Activated naive CD4-positive, alpha-beta T cell treated with anti-CD3 and anti-CD28 coated beads for 36 hours (primary cell): ENCODE measurements at places on chromosomes 11 and 22. TPM values are rescaled to one million over a fixed set of nuclear protein-coding genes. Genes with fewer than 3 reads are reported as not detected.

DNA sequence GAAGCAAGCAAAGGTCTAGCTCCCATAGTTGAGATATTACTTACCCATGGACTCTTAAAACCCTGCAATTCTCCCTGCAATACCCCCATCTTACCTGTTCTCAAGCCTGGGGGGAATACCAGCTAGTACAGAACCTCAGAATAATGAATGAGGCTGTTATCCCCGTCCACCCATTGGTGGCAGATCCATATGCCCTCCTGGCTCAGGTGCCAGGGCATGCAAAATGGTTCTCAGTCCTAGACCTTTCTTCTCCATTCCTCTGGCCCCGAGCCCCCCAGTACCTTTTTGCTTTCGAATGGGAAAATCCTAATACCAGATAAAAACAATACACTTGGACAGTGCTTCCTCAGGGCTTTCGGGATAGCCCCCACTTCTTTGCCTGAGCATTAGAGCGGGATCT is 86.4 kb downstream of the PIWIL4 start:
- no peaks in the 10 kb centered on the region for H3K4me1 ChIP-seq
- H3K27ac ChIP-seq, result no peak overlapping the region
- no peak for DNase-seq

- no peak for DNase-seq
- H3K4me1 ChIP-seq, result peaks cover 18% of the 10 kb centered on the region
- no peak overlapping the region for H3K4me3 ChIP-seq
These were observed 13.9 kb downstream of the MGAT3 start for GRCh38 chr22:39470451-39471291.

GRCh38 chr11:33437529-33437928 is 180.3 kb downstream of the HIPK3 start:
- no peak for DNase-seq
- peaks cover 2% of the 10 kb centered on the region for H3K27me3 ChIP-seq
- H3K27ac ChIP-seq, result no peak overlapping the region
- no peak overlapping the region for H3K4me3 ChIP-seq

GRCh38 chr11:74380746-74381439 is 17.3 kb downstream of the PGM2L1 start:
- no peaks in the 10 kb centered on the region for H3K27me3 ChIP-seq
- H3K4me3 ChIP-seq, result no peak overlapping the region
- no peak overlapping the region for H3K27ac ChIP-seq
- no peak for DNase-seq

- DNase-seq, result no peak
- H3K27ac ChIP-seq, result no peak overlapping the region
- no peaks in the 10 kb centered on the region for H3K4me1 ChIP-seq
- H3K27me3 ChIP-seq, result peaks cover 9% of the 10 kb centered on the region
- H3K4me3 ChIP-seq, result no peak overlapping the region
- H3K36me3 ChIP-seq, result no peaks in the 10 kb centered on the region
These were observed 63.8 kb downstream of the SHISAL1 start for GRCh38 chr22:44248926-44249325.

The MOV10L1 gene
- total RNA-seq, result not detected

- H3K36me3 ChIP-seq, result no peaks in the 10 kb centered on the region
- H3K4me3 ChIP-seq, result peak within 1 kb of the TSS; percentile 84
- peaks cover 27% of the 10 kb centered on the region for H3K27me3 ChIP-seq
- peaks cover 10% of the 10 kb centered on the region for H3K4me1 ChIP-seq
- DNase-seq, result peak; percentile 63
- H3K27ac ChIP-seq, result no peak within 1 kb of the TSS
These were observed at the start of gene MICAL3 for GRCh38 chr22:18024276-18024939. Gene MICAL3 (minus strand): TSS chr22:18024561. CDS start chr22:17906812, 117,749 bp downstream.

The SMIM35 gene
- total RNA-seq, result not detected

The DMC1 gene
- total RNA-seq, result 16.3 TPM

DNA sequence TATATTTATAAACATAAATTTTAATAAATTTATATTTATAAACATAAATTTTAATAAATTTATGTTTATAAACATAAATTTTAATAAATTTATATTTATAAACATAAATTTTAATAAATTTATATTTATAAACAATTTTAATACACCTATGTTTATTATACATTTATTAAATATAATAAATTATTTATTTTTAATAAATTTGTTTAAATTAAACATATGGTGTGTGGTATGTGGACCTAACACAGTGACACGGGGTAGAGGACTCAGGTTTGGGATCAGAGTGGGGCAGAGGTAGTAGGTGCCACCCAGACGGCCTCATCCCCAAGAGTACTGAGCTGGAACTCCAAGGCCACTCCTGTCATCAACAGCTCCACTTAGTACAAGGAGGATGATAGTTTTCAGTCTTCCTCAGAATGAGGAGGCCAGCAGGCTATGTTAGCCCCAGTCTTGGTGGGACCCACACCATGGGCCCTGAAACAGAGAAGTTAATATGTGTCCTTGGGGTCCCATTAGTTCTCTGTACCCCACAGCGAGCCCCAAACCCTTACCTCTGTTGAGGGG is 46.7 kb upstream of the BID start:
- H3K27me3 ChIP-seq, result no peaks in the 10 kb centered on the region
- H3K36me3 ChIP-seq, result no peaks in the 10 kb centered on the region
- DNase-seq, result no peak
- no peak overlapping the region for H3K4me3 ChIP-seq
- no peaks in the 10 kb centered on the region for H3K4me1 ChIP-seq

The CHID1 gene
- 51.8 TPM for total RNA-seq

- no peak for DNase-seq
- no peak overlapping the region for H3K27ac ChIP-seq
- peaks cover 2% of the 10 kb centered on the region for H3K27me3 ChIP-seq
- H3K4me1 ChIP-seq, result peaks cover 4% of the 10 kb centered on the region
- no peaks in the 10 kb centered on the region for H3K36me3 ChIP-seq
- H3K4me3 ChIP-seq, result no peak overlapping the region
These were observed 14.3 kb upstream of the TOLLIP start for GRCh38 chr11:1323774-1324173.

The ZNRD2 gene
- 42.5 TPM for total RNA-seq

DNA sequence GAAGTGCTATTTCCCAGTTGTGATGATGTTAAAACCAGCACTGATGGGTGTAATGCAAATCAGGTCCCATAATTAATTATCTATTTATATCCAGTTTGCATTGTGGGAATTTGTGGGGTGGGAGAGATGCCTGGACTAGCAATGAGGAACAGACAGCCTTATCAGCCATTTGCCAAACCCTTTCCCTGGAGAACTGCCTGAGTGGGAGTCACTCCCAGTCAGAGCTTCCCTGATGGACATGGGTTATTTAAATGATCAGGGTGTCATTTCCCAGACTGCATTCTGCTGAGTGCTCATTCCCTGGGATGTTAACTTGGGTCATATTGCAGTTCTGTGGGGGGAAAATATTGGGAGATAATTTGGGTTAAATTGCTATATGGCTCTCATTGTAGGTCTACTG is 168.5 kb downstream of the NAV2 start:
- no peak overlapping the region for H3K4me3 ChIP-seq
- H3K36me3 ChIP-seq, result no peaks in the 10 kb centered on the region
- H3K27me3 ChIP-seq, result no peaks in the 10 kb centered on the region
- no peak for DNase-seq
- no peaks in the 10 kb centered on the region for H3K4me1 ChIP-seq
- H3K27ac ChIP-seq, result no peak overlapping the region

- H3K27me3 ChIP-seq, result peaks cover 35% of the 10 kb centered on the region
- no peak for DNase-seq
- H3K36me3 ChIP-seq, result no peaks in the 10 kb centered on the region
These were observed 4.5 kb downstream of the CHST1 start for GRCh38 chr11:45660729-45661438.

DNA sequence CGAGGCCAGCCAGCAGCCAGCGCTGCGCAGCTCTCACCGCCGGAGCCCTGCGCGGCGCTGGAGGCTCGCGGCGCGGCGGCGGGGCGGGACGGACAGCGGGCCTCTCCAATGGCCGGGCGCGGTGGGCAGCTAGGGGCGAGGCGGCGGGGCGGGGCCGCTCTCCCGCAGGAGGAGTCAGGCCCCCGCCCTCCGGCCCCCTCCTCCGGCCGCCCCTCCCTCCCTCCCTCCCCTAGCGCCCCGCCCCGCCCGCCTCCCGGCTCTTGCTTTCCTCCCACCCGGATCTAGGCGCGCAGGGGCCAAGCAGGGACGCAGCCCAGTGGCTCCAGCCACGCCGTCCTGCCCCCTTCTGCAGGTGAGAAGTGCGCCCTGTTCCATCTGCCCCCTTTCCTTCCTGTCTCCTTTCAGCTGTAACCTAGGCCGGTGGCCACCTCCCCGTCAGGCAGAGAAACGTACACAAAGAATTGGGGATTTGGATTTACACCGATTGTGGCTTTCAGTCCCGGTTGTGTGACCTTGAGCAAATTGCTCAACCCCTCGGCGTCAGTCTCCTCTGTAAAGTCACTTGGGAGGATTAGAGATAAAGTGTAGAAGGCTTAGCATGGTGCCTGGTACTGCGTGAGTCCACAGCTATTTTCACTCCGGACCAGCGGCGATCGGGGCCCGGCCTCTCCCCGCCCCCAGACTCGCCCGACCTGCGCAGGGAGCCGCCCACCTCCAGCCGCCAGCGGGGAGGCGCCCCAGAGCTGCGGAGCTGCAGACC is at the start of gene FZD4:
FZD4 (minus strand) TSS at position 35 of the 760 bp plus-strand sequence. CDS start 310 bp downstream, outside the sequence.
- H3K27me3 ChIP-seq, result peaks cover 50% of the 10 kb centered on the region
- DNase-seq, result peak; percentile 39
- H3K4me1 ChIP-seq, result peaks cover 10% of the 10 kb centered on the region
- no peak within 1 kb of the TSS for H3K27ac ChIP-seq
- H3K4me3 ChIP-seq, result peak within 1 kb of the TSS; percentile 78
- no peaks in the 10 kb centered on the region for H3K36me3 ChIP-seq

- H3K4me1 ChIP-seq, result no peaks in the 10 kb centered on the region
- H3K4me3 ChIP-seq, result no peak overlapping the region
- no peak for DNase-seq
- H3K36me3 ChIP-seq, result no peaks in the 10 kb centered on the region
These were observed 21.0 kb upstream of the FBLN1 start for GRCh38 chr22:45481661-45482060.

The OR52I1 gene
- not detected for total RNA-seq

DNA sequence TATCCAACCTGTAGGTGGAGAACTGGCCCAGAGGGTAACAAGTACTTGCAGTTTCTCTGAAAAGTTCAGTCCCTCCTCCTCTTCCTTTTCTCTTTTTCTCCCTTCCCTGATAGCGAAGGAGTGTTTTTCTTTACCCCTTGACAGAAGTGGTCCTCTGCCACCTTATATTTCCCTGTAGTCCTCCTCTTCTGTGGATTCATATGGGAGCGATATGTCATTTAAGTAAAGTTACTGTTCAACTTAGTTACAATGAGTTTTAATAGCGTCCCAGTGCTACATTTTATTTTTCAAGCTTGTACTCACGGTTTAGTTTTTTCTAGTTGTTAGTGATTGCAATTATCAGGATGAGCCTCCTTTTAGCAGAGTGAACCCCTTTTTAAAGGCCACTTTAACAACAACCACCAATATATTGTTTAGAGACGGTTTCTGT is 1.4 kb downstream of the PCF11 start:
- H3K36me3 ChIP-seq, result peaks cover 45% of the 10 kb centered on the region
- no peaks in the 10 kb centered on the region for H3K27me3 ChIP-seq
- peaks cover 41% of the 10 kb centered on the region for H3K4me1 ChIP-seq
- no peak for DNase-seq

The P2RX6 gene
- total RNA-seq, result not detected

- DNase-seq, result no peak
- no peak overlapping the region for H3K4me3 ChIP-seq
- H3K4me1 ChIP-seq, result no peaks in the 10 kb centered on the region
- no peaks in the 10 kb centered on the region for H3K36me3 ChIP-seq
These were observed 5.9 kb downstream of the TP53AIP1 start for GRCh38 chr11:128936606-128937251.

- no peaks in the 10 kb centered on the region for H3K36me3 ChIP-seq
- no peak for DNase-seq
- no peak overlapping the region for H3K4me3 ChIP-seq
- H3K4me1 ChIP-seq, result peaks cover 5% of the 10 kb centered on the region
These were observed 12.1 kb upstream of the MOGAT2 start for GRCh38 chr11:75705541-75705940.

The SNX15 gene
- 8.9 TPM for total RNA-seq

DNA sequence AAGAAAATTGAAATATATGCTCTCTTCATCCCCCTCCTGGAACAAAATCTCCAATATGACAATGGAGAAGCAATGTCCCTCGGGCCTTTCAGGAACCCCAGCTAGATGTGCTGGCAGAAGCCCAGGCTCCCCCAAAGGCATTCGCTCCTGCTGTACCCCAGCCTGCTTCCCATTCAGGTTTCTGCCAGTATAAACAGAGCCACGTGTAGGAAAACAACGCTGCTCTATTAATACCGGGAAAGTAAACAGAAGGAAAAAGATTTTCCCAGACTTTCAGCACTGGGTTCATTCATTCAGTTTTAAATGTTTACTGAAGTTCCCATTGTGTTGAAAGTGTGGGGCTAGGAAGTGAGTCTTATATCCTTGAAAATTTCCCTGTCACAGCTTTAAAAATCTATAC is 147.1 kb downstream of the CADM1 start:
- peaks cover 6% of the 10 kb centered on the region for H3K27me3 ChIP-seq
- DNase-seq, result no peak
- H3K36me3 ChIP-seq, result no peaks in the 10 kb centered on the region
- H3K4me3 ChIP-seq, result no peak overlapping the region
- no peak overlapping the region for H3K27ac ChIP-seq
- H3K4me1 ChIP-seq, result no peaks in the 10 kb centered on the region

- peaks cover 18% of the 10 kb centered on the region for H3K36me3 ChIP-seq
- no peak overlapping the region for H3K4me3 ChIP-seq
- no peak for DNase-seq
- no peaks in the 10 kb centered on the region for H3K27me3 ChIP-seq
These were observed 113.6 kb upstream of the MTMR2 start for GRCh38 chr11:96037405-96037949.

The KRTAP5-7 gene
- total RNA-seq, result not detected

DNA sequence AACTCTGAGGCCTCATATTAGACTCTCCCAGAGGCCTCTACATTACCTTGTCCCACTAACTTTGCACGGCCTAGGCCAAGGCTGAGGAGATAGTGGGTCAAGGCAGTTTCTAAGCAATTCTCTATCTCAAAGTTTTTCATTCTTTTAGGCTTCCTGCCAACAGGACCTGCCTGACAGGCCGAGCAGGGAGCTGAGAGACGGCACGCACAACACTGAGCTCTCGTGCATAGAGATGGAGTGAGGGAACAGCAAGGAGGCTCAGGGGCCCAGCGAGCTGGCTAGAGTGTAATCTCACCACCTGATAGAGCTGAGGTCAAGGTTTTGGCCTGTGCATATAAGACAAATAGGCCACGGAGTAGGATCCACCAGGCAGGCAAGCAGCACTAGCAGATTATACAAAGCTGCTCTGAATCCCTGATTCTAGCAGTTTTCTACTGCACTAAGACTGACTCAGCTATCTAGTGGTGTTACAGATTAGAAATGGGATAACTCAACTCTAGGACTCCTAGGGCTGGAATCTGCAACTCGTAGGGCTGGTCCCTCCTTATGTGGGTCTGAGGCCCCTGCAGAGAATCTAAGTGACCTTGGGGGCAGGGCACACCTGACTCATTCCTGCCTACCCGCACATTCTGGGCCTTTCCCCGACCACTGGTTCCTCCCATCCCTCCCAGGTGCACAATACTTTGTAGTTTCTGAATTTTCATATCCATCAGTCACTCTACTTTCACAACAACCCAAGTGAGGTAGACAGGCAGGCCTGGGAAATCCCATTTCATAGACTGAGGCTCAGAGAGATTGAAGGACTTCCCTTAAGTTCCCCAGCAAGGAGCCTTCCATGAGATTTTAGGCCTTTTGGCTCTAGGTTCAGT is 1.7 kb downstream of the CYB5R2 start:
- H3K4me1 ChIP-seq, result peaks cover 35% of the 10 kb centered on the region
- DNase-seq, result peak; percentile 81
- peak overlapping the region; percentile 18 for H3K4me3 ChIP-seq
- no peak overlapping the region for H3K27ac ChIP-seq
